NCI-H1694 (cell line): ENCODE measurements at places on chromosomes 16 and 17.

- DNase-seq, result no peak
These were observed 1.4 kb downstream of the PLCD3 start for GRCh38 chr17:45130681-45131615.

- no peak for DNase-seq
These were observed 46.3 kb downstream of the PEMT start for GRCh38 chr17:17545031-17545820.

GRCh38 chr17:35716173-35716572 lies 15.3 kb upstream of the RASL10B start:
- DNase-seq, result no peak

DNA sequence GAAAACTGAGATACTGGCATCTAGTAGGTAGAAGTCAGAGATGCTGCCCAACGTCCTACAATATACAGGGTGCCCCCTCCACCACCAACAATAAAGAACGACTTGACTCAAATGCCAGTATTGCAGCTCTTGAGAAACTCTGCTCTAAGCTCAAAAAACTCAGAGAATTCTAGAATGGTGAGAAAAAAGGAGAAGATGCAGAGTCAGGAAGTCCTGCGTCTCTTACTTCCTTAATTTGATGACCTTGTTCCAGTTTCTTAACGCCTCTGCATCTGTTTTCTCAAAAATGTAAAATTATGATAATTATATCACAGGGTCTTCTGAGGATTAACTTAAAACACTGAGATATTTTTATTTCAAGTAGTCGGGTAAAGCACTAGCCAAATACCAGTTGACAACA lies 1.7 kb upstream of the HSBP1 start:
- no peak for DNase-seq

DNA sequence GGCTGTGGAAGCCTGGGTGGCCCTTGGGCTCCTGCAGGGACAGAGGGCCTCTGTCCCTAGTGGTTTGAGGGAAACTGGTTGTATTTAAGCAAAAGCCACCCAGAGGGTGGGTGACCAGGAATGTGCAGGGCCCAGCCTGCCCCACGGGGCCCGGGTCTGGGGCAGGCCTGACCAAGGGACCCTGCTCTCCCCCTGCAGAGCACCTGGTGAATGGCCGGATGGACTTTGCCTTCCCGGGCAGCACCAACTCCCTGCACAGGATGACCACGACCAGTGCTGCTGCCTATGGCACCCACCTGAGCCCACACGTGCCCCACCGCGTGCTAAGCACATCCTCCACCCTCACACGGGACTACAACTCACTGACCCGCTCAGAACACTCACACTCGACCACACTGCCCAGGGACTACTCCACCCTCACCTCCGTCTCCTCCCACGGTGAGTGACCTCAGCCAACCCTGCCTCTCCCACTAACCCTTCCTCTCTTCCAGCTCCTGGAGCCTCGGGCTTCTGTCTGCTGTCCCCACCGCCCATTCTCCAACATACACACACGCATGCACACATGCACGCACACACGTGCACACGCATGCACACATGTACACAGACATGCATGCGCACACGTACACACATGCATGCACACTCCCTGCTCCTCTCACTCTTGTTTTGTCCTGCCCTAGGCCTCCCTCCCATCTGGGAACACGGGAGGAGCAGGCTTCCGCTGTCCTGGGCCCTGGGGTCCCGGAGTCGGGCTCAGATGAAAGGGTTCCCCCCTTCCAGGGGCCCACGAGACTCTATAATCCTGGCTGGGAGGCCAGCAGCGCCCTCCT lies 10.4 kb downstream of the GALK1 start:
- DNase-seq, result no peak

DNA sequence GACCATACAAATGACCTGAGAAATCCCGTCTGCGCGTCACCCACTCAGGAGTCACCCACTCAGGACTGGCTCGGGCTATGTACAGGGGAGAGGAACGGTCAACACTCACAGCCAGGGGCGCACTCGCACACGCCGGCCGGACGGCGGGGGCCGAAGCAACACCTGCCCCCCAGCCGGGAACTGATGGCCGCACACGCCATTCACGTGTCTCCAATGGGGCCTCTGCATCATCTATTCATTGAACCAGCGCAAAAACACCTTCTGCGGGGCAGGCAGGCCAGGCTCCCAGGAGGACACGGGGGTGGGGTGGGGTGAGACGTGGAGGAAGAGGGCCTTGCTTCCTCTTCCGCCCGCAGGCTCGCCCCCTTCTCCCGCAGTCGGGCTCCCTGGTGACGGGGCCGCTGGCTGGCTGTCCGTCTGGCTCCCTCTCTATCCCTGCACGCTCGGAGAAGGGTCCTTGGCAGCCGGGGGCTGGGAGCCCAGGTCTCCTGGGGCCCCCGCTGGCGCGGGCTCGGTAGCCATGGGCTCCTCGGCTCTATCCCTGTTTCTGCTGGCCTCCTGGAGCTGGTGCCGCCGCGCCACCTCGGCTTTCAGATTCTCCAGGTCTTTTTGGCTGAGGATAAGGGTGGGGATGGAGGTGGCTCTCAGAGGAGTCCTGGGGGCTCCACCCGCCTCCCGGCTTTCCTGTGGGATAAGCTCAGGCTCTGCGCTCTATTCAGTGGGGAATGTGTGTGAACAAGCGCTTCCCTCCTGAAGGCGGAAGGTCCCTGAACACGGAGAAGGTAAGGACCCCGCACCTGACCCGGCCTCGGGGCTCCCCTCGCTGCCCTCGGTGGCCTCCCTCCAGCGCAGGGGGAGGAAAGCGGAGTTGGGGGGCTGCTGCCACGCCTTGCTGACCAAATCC lies 21.1 kb downstream of the CLUH start:
- DNase-seq, result no peak

- DNase-seq, result no peak
These were observed 3.3 kb downstream of the ERBB2 start for GRCh38 chr17:39702901-39703893.

- no peak for DNase-seq
These were observed 3.6 kb downstream of the CRAMP1 start for GRCh38 chr16:1615761-1616160.

GRCh38 chr17:2949469-2950044 lies 113.8 kb downstream of the OR1D5 start:
- no peak for DNase-seq

DNA sequence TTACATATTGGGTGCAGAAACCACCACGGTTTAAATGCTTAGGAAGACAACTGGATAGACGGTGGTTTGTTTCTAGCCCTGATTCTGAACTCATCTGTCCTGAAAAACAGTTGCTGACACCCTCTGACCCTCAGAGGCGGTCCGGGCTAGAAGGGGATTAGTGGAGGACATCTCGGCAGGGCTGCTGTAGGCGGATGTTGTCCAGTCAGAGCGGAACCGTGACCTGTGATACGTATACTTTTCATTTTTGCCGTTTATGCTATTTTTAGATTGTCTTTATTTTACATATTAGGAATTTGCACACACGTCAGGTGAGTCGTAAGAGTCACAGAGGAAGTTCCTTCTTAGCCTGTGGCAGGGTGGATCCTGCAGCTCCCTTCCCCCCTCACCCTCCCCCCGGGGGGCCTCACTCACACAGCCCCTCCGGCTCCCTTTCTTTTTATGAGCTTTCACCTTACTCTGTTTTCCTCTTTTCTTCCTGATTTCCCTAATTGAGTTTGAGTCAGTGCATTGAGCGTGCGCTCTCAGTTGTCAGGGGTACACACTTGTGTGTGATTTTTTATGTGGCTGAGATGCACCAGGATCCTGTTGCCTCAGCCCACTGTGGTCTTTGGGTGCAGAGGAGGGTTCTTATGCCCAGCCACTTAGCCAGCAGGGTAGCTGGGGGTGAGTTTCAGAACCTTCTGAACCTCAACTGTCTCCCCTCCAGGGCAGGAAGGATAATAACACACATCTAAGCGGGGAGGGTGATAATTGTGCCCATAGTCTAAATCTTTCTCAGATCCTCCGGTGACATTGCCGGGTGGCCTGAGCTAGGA lies 211.1 kb upstream of the CHMP6 start:
- no peak for DNase-seq

DNA sequence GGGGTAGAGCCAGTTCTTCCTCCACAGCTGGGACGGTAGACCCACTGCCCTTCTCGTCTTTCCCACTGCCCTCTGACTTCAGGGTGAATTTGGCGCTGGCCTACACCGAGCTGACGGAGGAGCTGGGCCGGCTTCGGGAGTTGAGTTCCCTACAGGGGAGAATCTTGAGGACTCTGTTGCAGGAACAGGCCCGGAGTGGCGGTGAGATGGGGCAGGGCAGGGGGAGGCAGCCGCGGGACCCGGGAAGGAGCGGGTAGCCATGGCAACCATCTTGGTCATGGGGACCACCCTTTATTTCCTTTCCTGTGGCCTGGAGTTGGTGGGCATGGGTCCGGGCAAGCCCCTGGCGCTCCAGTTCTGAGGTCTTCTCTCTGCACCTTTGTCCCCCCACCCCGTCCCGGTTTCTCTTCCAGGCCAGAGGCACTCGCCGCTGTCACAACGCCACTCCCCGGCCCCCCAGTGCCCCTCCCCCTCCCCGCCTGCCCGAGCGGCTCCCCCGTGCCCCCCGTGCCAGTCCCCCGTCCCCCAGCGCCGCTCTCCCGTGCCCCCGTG lies 14.4 kb downstream of the TBKBP1 start:
- no peak for DNase-seq

- no peak for DNase-seq
These were observed 2.0 kb downstream of the ABCC12 start for GRCh38 chr16:48153774-48154173.

DNA sequence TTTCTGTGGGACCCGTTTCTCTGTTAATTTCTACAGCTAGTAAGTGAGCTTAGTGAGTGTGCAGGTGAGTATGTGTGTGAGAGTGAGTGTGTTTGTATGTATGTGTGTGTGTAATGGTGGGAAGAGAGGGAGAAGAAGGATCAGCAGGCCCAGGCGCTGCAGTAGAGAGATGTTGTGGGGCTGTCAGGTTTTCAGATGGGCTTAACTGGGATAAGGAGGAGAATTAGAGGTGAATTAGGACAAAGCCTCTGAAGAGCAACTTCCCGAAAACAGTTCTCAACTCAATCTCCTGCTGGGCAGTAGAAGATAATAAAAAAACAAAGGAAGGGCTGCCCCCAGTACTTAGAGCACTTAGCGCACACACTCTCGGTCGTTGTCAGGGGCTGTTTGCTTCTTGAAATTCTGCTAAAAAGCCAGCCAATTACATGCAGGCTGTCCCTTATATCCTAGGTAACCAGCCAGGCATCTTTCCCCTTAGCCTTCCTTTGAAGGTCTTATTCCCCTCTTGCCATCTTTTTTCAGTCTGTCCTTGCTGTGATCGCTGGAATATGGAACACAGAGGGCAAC lies 63.4 kb downstream of the CLEC16A start:
- no peak for DNase-seq

- DNase-seq, result no peak
These were observed 37.8 kb downstream of the CACNG1 start for GRCh38 chr17:67082107-67082506.

GRCh38 chr17:10118788-10119130 lies 79.6 kb downstream of the GAS7 start:
- no peak for DNase-seq

DNA sequence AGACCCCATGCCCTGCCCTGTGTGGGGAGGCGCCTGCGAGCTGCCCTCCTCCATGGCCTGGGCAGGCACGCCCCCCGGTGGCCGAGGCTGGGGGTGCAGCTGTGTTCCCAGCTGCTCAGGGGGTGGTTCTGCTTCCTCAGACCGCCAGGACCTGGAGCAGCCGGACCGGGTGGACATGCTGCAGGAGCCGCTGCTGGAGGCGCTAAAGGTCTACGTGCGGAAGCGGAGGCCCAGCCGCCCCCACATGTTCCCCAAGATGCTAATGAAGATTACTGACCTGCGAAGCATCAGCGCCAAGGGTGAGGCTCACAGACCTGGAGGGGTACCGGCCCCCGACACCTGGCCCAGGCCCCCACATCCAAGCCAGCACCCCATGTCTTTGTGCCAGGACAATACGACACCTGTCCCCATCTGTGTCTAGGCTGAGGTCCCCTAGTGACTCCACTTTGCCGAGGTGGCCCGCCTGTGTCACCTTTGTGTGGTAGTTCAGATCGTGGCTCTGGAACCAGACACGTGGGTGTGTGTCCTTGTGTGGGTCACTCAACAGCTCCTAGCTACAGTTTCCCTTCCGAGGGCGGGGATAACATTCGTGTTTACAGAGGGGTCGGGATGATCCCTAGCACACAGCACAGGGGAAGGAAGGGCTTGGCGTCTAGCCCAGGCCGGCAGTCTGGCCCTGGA lies 9.3 kb downstream of the GJD3 start:
- DNase-seq, result no peak

- no peak for DNase-seq
These were observed 3.9 kb upstream of the HEXIM1 start for GRCh38 chr17:45144199-45145034.

GRCh38 chr16:14360326-14361037 lies 269.6 kb downstream of the PARN start:
- DNase-seq, result no peak

DNA sequence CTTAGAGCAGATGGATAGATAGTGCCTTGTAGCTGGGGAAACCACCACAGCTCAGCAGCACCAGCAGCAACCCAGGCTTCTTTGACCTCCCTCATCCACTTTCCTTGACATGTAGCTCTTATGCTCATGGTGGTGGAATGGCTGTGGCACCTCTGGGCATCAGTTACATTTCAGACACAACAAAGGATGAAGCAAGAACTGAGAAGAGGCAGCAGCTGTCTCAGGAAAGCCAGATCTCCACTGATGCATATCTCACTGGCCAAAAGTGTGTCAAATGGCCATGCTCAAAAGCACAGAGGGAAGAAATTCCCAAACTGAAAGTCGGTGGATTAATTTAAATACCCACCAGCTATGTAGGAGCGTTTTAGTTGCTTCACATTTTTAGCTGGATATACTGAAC lies 671.4 kb upstream of the SALL1 start:
- no peak for DNase-seq

GRCh38 chr16:49332589-49333258 lies 40.9 kb upstream of the C16orf78 start:
- no peak for DNase-seq

DNA sequence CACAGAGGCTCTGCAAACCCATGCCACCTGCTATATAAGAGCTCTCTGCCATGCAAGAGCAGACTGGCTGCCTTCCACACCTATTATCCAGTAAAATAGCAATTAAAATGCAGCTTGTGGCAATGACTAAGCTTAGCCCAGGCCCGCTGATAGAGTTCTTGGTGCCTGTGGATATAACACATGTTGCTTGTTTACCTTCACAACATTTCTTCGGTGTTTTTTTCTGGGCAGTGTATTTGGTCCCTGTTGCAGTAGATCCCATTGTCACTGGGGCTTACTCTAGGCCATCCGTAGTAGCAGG lies 63.5 kb downstream of the SPECC1 start:
- DNase-seq, result peak; percentile 89

DNA sequence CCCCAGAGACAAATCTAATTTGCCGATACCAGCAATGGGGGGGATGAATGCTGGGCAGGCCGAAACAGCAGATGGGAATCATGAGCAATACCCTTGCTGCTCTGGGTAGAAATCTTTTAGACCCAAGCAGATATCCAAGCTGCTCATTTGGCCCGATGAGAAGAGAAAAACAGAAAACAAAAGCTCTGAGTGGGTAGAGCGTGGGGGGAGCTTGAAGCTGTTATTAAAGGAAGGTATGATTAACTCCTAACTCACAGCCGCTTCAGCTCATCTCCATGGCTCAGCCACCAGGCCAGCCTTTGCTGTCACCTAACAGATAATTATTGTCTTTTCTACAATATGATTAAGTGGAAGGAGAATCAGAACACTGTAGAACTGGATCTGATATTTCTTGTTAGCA lies 58.3 kb downstream of the VPS35L start:
- no peak for DNase-seq
